ENCODE measurements at places on chromosomes 2 and 18. TPM values are rescaled to one million over a fixed set of nuclear protein-coding genes. Genes with fewer than 3 reads are reported as not detected.

DNA sequence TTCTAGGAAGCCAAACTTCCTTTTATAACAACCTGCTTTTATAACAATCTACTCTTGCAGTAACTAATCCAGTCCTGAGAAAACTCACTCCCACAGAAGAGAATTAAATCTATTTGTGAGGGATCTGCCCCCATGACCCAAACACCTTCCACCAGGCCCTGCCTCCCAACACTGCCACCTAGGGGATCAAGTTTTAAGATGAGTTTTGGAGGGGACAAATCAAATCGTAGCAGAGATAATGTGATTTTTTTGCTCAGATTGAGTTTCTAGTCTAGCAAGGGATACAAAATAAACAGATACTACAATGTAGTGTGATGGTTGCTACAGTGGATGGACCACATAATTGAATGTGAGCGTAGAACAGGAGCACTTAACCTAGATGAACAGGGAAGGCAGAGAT, 52.2 kb downstream of the NCOA1 start:
- no peak for DNase-seq

- no peak for DNase-seq
Measured at GRCh38 chr2:607709-608108, 69.5 kb downstream of the TMEM18 start.

GRCh38 chr2:197516393-197516761, 511 bp downstream of the MOB4 start:
- DNase-seq: no peak

DNA sequence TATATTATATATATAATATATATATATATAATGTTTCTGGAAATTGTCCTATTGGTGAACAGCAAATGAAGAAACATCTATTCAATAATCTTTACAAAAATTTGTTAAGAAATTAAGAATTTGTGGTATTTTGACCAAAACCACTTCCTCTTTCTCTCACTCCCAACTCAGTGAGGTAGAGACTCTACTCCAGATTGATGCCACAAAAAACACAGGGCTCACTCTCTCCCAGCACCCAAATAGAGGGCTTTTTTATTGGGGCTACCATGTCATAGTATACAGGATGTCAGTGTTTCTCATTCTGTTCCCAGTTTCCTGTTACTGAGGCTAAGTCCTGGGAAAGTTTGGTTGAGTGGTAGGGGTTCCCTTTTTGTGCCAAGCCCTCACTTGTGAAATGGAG, 1155.4 kb downstream of the BCL11A start:
- no peak for DNase-seq

DNA sequence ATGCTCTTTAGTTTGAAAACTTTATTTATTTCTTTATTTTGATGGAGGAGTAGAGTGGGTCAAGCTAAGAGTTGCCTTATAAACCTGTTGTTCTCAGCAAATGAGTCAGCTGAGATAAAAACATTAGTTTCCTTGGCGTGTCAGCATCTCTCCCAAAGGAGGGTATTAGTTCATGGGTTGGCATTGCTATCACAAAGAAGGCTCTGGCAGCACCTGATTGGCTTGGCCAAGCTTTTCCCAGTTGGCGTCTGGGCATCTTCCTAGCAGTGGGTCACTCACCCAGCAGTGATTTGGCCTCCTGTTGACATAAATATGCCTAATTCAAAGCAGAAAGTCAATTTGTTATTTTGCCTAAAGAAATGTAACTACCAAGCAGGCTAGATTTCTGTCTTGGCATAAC, 200.7 kb upstream of the TNP1 start:
- no peak for DNase-seq

Gene MBD5
- total RNA-seq: 36.6 TPM

Data from Right ventricle myocardium inferior (tissue), 1 donor.